A549 treated with ZK216348 at 1 μM for 4 hours (cell line): ENCODE measurements at places on chromosomes 3 and 15. TPM values are rescaled to one million over a fixed set of nuclear protein-coding genes. Genes with fewer than 3 reads are reported as not detected.

The CORO2B gene
- total RNA-seq: 2.4 to 3.9 TPM (median 3.1 TPM) in 5 replicates

The ZNF385D gene
- total RNA-seq: not detected in 5 replicates

The MUSTN1 gene
- 0.44 TPM in 1 of 5 replicates, not detected in the others for total RNA-seq

The EBLN2 gene
- total RNA-seq: 0.23 to 0.56 TPM (median 0.42 TPM) in 5 replicates

The C3orf20 gene
- not detected in 5 replicates for total RNA-seq

The NANOGP8 gene
- not detected in 5 replicates for total RNA-seq

The PPP1R2 gene
- 13.4 to 20.4 TPM (median 17.4 TPM) in 5 replicates for total RNA-seq

The CCRL2 gene
- total RNA-seq: 0.14 to 0.42 TPM (median 0.16 TPM) in 3 of 5 replicates, not detected in the others

The GOLGA8T gene
- total RNA-seq: 1.1 to 2.8 TPM (median 2.0 TPM) in 5 replicates

The PLSCR2 gene
- total RNA-seq: not detected in 5 replicates

The PCLAF gene
- total RNA-seq: 110 to 249 TPM (median 145 TPM) in 5 replicates

The SLC9A9 gene
- 0.11 to 0.39 TPM (median 0.27 TPM) in 4 of 5 replicates, not detected in the other for total RNA-seq

The GOLGA8M gene
- not detected in 5 replicates for total RNA-seq

The DLL4 gene
- 0.84 to 1.2 TPM (median 1.1 TPM) in 5 replicates for total RNA-seq

The DUOXA2 gene
- total RNA-seq: not detected in 5 replicates

The PIERCE2 gene
- 1.9 to 5.6 TPM (median 3.7 TPM) in 5 replicates for total RNA-seq

The CNTN4 gene
- not detected in 5 replicates for total RNA-seq

The KNG1 gene
- 0.09 TPM in 1 of 5 replicates, not detected in the others for total RNA-seq

The COL6A6 gene
- total RNA-seq: not detected in 5 replicates

The HAUS2 gene
- total RNA-seq: 17.2 to 24.3 TPM (median 19.3 TPM) in 5 replicates

The PLCL2 gene
- 4.5 to 6.2 TPM (median 5.5 TPM) in 5 replicates for total RNA-seq

The FANCD2OS gene
- total RNA-seq: not detected in 5 replicates

The HHLA2 gene
- 0.07 to 0.15 TPM in 2 of 5 replicates, not detected in the others for total RNA-seq

The CKMT1B gene
- total RNA-seq: 2.2 to 4.7 TPM (median 3.7 TPM) in 5 replicates

The OR5K1 gene
- total RNA-seq: not detected in 5 replicates

The SECISBP2L gene
- 3.8 to 9.0 TPM (median 8.4 TPM) in 5 replicates for total RNA-seq

The RTP1 gene
- total RNA-seq: not detected in 5 replicates

The FBXO40 gene
- not detected in 5 replicates for total RNA-seq

The AHSG gene
- 0.18 to 0.29 TPM in 2 of 5 replicates, not detected in the others for total RNA-seq

The SIDT1 gene
- 0.42 to 0.90 TPM (median 0.58 TPM) in 5 replicates for total RNA-seq

The ITIH3 gene
- not detected in 5 replicates for total RNA-seq

The PRTG gene
- 7.3 to 10.5 TPM (median 9.9 TPM) in 5 replicates for total RNA-seq

The C2CD4A gene
- total RNA-seq: 0.09 to 0.18 TPM (median 0.15 TPM) in 4 of 5 replicates, not detected in the other

The ANKRD34C gene
- not detected in 5 replicates for total RNA-seq

The PAQR5 gene
- 65.5 to 118 TPM (median 110 TPM) in 5 replicates for total RNA-seq

The GOLGA6C gene
- total RNA-seq: not detected in 5 replicates
